Stimulated activated CD4-positive, alpha-beta T cell treated with anti-CD3 and anti-CD28 coated beads, Interleukin-1b, Interleukin-23, amount 100 ng/mL, for 4 hours (primary cell): ENCODE measurements at places on chromosomes 1 and 21.

GRCh38 chr1:184267747-184268146 lies 119.1 kb upstream of the C1orf21 start:
- DNase-seq: no peak

GRCh38 chr1:5971471-5972197 lies 20.6 kb downstream of the NPHP4 start:
- DNase-seq: no peak

- DNase-seq: no peak
These were observed 930 bp downstream of the ARHGEF10L start for GRCh38 chr1:17540255-17541001.

- DNase-seq: no peak
These were observed 559.9 kb downstream of the PLPP3 start for GRCh38 chr1:56019472-56019871.

GRCh38 chr1:42424201-42424600 lies 31.6 kb downstream of the ZMYND12 start:
- DNase-seq: no peak

- no peak for DNase-seq
These were observed 29.6 kb downstream of the DISP1 start for GRCh38 chr1:222844411-222844779.

DNA sequence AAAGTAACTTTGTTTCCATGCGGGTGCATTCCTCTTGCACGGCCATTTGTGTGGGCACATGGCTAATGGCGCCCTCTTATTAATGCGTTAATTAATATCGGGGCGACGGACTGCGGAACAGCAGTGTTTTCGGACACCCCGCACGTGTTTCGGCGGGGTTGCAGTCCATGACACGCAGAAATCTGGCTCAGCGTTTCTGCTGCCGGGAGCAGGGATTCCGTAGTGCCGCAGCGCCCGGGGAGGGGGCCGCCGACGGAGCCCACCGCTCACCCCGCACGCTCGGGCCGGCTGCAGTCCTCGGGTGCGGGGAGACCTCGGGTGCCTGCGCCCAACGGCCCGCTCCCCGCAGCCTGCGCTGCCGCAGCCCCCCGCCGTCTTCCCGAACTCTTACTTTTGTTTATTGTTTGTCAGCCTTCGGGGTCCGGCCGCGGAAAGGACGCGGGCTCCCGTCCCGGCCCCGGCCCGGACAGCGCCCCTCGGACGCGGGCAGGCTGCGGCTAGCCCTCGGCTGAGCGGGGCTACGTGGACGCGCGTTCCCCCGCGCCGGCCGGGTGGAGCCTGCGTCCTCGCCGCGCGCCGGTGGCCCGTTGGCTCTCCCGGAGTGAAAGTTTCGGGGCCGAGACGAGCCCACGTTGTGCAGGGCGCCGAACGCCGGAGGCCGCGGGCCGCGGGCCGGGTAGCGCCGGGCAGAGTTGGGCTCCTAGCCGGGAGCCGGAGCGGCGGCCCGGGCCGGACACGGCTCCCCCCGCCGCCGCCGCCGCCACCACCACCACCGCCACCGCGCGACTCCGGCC lies 849 bp downstream of the NFIA start:
- DNase-seq: peak; percentile 17

GRCh38 chr1:180116964-180117763 lies 37.5 kb upstream of the QSOX1 start:
- DNase-seq: no peak

DNA sequence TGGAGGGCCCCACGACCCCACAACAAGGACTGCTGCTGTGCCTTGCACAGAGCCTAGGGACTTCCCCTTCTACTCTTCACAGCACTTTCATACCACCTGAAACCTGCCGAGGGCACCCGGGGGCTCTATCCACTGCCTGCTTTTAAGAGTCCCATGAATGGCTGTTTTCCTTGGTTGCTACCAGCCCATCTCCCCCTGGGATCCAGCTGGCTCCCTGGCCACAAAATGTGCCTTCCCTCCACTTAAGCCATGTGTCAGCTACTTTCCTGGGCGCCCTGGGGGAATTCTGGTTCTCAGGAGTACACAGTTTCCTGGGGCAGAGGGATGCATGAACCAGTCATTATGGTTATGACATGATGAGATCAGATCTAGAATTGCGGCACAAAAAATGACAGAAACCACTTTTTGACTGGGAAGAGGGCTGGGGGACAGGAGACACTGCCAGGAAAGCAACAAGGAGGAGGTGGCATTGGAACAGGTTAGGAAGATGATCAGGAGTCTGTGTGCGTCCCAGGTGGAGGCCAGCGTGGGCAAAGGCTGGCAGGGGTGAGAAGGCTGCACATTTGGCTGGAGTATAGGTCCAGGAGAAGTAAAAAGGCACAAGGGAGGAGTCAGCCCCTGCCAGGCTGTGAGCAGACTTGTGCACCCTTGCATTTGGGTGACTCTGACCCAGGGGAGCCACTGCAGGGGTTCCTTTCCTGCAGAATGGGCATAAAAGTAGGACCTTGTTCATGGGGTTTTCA lies 3.2 kb upstream of the TNFRSF8 start:
- no peak for DNase-seq

DNA sequence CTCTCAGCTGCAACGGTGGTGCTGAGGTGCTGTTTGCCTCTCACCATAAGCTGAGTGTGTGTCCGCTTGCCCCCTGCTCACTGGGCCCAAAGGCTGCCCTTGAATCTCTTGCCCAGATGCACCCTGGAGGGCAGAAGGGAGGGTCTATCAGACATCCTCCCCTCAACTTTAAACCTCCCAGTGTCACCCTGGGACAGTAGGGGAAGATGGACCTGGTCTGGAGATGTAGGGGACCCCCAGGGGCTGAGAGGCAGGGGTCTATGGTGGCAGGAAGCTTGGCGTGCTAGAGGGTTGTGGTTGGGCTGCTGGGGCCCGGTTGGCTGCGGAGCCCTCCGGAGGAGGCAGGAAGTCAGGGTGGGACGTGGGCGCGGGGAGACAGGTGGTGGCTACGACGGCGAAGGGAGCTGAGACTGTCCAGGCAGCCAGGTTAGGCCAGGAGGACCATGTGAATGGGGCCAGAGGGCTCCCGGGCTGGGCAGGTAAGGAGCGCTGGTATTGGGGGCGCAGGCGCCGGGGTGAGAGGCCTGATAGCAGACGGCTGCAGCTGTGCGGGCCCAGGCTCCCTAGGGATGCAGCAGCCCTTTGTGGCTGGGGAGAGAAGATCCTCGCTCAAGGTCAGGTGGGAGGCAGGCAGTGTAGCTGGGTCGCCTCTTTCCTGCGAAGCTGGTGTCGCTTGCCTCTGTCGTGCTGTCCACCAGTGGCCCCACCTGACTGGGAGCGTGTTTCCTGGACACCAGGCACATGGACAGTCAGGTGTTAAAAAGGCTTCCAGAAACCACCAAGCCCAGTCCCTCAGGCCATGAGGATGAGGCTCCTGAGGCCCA lies at the start of gene LCK:
TSS of gene LCK (plus strand) at position 373 of the 824 bp plus-strand sequence. CDS start 23,065 bp downstream, outside the sequence.
- peak; percentile 47 for DNase-seq
